Caco-2 (cell line): ENCODE measurements at places on chromosomes 5 and 9. TPM values are rescaled to one million over a fixed set of nuclear protein-coding genes. Genes with fewer than 3 reads are reported as not detected.
A peak's percentile ranks its signal among the peaks of the same experiment; 100 is the strongest.

DNA sequence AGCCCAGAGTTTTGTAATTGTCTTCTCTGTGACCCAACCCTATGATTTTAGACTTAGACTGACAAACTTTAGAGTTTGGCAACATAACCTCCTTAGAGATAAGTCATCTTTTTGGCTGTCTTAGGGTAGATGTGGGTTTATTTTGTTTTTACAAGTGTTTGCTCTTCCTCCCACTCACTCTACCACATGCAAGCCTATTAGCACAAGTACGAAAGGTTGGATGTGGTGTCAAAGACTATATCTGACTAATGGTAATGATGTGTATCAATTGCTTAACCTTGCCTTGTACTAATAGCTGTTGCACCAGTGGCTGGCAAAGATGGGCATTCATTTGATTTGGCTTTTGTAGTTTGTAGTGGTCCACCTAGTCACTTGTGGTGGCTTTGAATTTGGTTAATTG lies 46.5 kb downstream of the SLC25A46 start:
- DNase-seq = no peak

- no peak for DNase-seq
Observed at GRCh38 chr5:36763454-36763853, 113.1 kb upstream of the NIPBL start.

- no peak for DNase-seq
Observed at GRCh38 chr9:111429175-111429574, 55.0 kb downstream of the ECPAS start.

- no peak for DNase-seq
Observed at GRCh38 chr5:122723606-122724352, 51.1 kb upstream of the SNX2 start.

Gene LCN15
- total RNA-seq = not detected in 2 replicates

DNA sequence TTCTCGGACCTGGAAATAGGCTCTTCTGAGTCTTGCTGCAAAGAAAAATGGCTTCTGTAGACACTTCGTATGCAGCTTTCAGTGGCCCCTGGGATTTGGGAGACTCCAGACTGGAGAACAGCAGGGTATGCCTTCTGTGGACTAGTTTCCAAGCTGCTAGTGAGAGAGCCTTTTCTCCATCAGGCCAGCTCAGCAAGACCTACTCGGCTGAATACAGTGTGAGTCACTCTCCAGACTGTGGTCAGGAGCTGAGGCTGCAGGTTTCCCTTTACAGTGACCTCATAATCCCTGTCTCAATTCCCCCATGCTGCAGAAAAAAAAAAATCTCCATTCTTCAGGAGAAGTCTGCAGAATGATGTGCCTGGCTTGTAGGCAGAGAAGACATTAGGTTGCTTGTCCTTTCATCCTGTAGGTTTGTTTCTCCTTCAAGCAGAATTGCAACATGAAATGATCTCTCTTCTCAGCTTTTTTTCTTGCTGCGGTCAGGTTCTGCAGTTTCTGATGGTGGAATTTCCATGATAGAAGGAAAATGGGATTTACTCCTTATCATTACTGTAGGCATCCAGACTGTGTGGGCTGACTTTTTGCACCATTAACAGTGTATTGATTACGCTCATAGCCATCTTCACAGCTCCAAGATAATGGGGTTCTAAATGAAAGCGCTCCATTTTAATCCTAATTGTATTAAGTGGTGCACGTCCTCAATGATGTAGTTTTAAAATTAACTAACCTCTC lies 78.3 kb upstream of the TNFSF8 start:
- no peak for DNase-seq

Gene FREM1
- total RNA-seq = 0.50 and 0.67 TPM in 2 replicates

- no peak for DNase-seq
Observed at GRCh38 chr9:138024131-138024530, 146.5 kb downstream of the CACNA1B start.

DNA sequence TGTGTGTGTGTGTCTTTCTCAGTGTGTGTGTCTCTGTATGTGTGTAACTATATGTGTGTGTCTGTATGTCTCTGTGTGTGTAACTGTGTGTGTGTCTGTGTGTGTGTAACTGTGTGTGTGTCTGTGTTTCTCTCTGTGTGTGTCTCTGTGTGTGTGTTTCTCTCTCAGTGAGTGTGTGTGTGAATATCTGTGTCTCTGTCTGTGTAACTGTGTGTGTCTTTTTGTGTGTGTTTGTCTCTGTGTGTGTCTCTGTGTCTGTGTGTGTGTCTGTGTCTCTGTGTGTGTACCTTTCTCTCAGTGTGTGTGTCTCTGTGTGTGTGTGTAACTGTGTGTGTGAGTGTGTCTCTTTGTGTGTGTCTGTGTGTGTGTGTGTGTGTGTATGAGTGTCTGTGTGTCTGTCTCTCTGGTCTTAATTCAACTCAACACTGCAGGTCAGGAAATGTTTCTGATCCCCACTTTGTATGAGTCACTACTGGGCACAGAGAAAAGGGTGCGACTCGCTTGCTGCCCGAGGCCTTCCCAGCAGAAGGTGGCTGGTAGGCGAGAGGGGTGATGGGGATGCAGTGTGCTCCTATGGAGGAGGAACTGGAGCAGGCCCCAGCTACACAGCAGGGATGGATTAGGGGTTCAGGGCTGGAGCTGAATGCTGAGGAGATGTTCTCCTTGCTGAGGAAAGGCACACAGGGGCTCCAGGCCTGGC lies 52.1 kb downstream of the NSG2 start:
- no peak for DNase-seq

- DNase-seq = no peak
Observed at GRCh38 chr5:121408778-121409177, 442.9 kb upstream of the FTMT start.

Gene NEUROG1
- not detected in 2 replicates for total RNA-seq

Gene SPATA31D1
- total RNA-seq = not detected in 2 replicates

DNA sequence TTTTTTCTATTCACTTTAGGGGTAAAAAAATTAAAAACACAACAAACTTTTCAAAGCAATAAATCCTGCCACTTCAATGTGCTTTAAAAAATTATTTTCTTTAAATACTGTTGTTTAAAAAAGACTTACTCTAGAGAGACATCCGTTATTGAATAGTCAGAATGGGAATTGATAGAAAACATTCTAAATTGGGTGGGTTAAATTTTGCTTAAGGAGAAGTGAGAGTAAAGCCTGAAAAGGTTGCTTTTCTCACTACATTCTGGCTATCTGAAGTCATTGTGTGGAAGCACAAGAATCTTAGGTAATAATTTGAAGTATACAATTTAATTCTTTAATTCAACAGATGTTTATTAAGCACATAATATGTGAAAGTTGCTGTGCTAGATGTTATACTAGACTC lies 509.3 kb downstream of the NR2F1-AS1 start:
- no peak for DNase-seq

- no peak for DNase-seq
Observed at GRCh38 chr5:147307170-147307569, 72.3 kb downstream of the STK32A start.

DNA sequence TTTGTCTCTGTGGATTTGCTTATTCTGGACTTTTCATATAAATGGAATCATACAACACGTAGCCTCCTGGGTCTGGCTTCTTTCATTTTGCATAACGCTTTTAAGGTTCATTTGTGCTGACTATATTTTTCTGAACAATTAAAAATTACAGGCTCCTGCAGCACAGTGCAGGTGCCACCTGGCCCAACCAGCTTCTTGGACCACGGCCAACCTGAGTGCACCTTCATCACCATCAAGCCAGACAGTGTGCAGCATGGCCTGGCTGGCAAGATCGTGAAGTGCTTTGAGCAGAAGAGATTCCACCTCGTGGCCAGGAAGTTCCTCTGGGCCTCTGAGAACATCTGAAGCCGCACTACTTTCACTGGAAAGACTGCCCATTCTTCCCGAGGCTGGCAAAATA lies 53.5 kb upstream of the COL15A1 start:
- DNase-seq = no peak

Gene MSMP
- not detected in 2 replicates for total RNA-seq

DNA sequence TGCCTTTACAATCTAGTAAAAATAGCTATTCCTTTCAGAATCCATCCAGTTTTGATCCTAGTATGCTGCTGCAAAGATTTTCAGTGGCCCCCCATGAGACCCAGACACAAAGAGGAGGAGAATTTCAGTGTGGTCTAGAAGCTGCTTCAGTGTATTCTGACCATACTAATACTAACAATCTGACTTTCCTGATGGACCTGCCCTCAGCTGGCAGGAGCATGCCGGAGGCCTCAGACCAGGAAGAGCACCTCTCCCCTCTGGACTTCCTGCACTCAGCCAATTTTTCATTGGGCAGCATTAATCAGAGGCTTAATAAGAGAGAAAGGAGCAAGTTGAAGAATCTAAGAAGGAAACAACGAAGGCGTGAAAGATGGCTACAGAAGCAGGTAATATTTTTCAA lies 48.5 kb downstream of the RNF180 start:
- DNase-seq = no peak

Gene NME5
- total RNA-seq = not detected in 2 replicates

Gene DHFR
- total RNA-seq = 57.2 and 59.2 TPM in 2 replicates

Gene GAS1
- 0.64 and 1.4 TPM in 2 replicates for total RNA-seq

DNA sequence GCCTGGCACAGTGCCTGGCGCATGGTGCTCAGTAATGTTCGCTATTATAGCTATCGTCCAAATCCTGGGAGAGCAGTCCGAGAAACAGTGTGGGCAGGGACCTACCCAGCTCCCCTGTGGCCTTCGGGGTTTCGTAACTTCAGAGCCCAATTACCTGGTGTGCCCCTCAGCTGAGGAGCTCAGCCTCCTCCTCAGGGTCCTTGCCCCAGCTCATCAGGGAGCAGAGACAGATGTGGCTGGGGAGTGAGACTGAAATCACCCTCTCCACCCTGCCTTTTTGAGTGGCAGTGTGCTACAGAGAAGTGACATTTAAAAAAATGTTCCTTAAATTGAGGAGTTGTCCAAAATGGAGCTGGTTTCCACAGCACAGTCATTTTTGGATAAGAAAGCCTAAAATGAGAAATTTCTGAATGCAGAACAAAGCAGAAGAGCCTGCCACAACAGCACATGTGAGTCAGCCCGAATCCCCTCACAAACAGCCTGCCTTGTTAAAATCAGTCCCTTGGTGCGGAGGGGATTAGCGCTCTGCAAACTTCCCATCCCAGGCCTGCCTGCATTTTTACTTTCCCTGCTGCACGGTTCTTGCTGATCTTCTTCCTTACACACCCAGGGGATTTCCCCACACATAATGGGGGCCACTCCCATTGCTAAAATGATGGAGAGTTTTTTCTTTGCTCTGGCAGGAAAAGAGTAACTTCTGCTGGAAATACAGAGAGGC lies 78.1 kb upstream of the PITX1 start:
- DNase-seq = no peak

- no peak for DNase-seq
Observed at GRCh38 chr9:90946982-90947381, 145.4 kb downstream of the SYK start.

Gene TAF11L14
- not detected in 2 replicates for total RNA-seq

DNA sequence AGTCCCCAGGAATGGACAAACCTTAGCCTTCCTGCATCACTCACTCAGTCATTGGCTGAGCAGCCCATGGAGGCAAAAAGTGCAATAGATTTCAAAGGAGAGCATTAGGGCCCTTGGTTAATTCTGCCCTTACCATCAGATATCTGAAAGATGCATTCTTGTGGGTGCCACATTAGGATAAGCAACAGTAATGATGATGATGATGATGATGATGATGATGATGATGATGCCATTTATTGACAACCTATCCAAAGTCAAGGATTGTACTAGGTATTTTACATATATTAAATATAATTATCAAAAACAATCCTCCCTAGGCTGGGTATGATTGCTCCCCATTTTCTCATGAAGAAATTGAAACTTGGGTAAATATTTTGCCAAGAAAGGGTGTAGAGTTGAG lies 9.6 kb upstream of the MED10 start:
- DNase-seq = no peak

Gene SPINK4
- total RNA-seq = 0.97 and 2.1 TPM in 2 replicates

DNA sequence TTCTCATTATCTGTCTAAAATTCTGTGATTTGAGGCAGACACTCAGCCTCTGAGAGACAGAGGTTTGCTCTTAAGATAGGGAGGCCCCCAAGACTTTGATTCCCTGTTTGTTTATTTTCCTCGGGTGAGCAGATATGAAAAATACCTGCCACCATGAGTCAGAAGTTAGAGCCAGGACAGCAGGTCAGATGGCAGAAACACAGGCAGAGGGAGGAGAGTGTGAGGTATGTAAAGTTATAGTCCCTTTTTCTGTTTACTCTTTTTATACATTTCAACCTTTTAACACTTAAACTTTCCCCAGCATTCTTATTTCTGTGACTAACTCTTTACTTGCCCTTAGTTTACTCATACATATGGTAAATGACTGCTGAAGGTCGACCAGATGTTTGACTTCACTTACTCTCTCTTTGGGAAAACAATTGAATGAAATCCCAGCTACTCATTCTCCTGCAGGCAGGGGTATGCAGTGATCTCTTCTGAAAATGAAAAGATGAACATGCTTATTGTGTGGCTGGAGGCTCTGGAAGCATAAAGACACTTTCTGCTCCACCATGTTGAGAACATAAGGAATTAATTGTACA lies 383.8 kb downstream of the NTRK2 start:
- peak; percentile 39 for DNase-seq

- peak; percentile 45 for DNase-seq
Observed at GRCh38 chr5:140108093-140109017, 5.6 kb upstream of the PURA start.

Gene PHPT1
- total RNA-seq = 103 and 105 TPM in 2 replicates

- no peak for DNase-seq
Observed at GRCh38 chr5:151093476-151093889, 12.6 kb upstream of the TNIP1 start.

Gene SGCD
- total RNA-seq = 0.20 and 0.28 TPM in 2 replicates

DNA sequence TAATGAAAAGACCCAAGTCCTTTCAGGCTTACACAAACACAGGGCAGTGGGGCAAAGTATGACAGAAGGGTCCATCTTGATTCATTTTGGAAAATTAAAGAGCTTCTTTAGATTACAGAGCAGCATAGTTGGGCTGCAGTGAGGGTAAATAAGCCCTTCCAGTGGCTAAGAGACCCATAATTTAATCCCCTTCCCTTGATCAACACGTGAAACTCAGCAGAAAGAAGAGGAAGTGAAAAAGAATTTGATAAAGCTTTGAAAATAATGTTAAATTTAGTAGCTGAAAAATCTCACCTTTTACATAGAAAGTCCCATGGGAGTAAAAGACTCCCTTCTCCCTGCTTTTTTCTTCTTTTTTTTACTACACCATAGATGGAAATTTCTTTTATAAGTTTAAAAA lies 87.6 kb downstream of the FREM1 start:
- DNase-seq = no peak

- no peak for DNase-seq
Observed at GRCh38 chr5:31847354-31847753, 208.4 kb downstream of the PDZD2 start.

DNA sequence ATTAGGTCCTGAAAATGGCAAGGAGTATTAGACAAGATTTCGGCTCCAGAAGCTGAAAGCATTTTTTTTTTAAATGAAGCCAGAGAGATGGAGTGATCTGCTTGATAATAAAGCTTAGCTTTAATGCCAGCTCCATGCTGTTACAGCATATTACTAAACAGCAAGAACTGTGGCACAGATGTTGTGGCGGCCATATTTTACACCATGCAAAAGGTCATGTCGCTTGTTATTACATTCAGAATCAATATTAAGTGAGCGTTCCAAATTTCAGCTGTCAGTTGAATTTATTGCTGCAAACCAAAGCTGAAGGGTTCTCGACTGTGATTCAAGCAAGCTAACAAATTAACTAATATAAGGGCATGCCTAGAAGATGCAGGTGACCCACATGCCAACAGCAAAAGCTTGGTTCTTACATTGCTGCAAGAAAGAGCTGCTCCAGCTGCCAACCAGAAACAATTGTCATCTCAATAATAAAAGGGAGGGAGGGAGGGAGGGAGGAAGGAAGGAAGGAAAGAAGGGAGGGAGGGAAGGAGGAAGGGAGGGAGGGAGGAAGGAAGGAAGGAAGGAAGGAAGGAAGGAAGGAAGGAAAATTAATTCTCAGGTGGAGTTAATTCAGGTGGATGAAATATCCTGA lies 517.7 kb upstream of the WWC1 start:
- DNase-seq = no peak

- DNase-seq = no peak
Observed at GRCh38 chr9:93533863-93534262, 42.5 kb upstream of the PHF2 start.
